ENCODE measurements at places on chromosomes 13 and 19. TPM values are rescaled to one million over a fixed set of nuclear protein-coding genes. Genes with fewer than 3 reads are reported as not detected.
A peak's percentile ranks its signal among the peaks of the same experiment; 100 is the strongest.

Gene ACP7
- not detected for total RNA-seq

DNA sequence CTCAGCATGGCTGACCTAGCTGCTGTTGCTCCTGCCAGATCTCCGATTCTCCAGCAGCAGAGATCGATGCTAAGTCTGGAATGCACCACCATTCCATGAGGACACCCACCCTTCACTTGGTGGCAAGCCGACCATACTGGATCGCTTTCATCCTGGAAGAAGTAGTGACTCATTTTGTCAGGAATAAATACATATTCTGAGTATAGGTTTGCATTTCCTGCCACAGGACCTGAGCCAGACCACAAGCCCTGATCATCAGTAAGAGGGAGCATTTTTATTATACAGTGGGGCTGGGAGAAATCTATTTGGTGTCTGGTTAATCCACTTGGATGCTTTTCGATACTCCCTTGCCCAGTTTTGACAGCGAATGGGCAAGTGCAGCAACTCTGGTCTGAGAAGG lies 10.9 kb upstream of the KCTD15 start:
- peak; percentile 82 for DNase-seq

DNA sequence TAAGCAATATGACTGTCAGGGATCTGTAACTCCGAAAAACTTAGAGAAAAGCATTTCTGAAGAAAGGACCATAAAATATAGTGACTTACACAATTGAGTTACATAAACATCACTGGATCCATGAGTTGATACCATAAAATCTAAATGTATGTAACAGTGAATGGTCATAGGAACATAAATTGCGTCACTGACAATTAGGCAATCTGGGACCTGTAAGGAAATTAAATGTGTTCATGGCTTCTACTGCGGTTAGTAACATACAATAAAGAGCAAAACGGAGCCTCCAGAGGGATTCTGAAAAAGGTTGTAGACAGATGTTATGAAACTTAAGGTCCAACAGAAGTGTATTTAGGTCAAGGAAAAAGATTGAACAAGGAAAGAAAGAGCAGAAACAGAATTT lies 27.1 kb downstream of the POU4F1 start:
- no peak for DNase-seq

DNA sequence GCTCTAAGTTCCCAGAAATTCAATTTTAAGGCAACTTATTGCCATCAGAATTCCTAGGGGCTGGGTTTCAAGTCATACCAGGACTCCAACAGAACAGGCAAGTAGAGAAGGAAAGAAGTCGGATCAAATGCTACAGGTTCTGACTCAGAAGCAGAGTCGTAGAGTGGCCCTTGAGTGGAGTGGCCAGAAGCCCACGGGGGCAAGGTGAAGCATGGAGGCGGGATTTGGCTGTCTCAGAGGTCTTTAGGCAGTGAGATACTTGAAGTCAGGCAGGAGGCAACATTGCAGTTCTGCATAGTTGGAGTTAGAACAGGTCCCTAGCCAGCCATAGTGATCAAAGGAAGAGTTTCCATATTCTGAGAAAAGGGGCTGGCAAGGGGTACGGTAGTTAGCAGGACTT lies 111.6 kb downstream of the NHLRC3 start:
- DNase-seq: no peak

Gene TEX29
- total RNA-seq: not detected

DNA sequence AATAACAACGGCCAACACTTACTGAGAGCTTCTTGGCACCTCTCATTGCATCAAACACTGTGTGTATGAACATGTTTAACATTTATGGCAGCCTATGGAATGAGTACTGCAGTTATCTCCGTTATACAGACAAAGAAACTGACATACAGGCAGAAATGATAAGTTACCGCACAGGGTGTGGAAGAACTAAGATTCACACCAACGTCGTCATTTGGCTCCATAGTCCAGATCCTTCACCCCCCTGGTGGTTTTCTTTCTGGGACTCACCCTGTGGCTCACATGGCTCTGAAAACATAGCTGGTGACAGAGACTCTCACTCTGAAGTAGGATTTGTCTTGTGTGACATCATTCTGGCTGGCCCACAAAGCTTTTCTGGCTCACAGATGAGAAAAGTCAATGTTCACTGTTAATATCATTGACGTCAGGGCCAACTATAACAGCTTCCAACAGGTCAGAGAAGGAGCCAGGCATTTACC lies 230.1 kb downstream of the DLEU7 start:
- no peak for DNase-seq

Measured in RPMI7951 (cell line).